AG09319 (cell line): ENCODE measurements at places on chromosomes 3 and 15.

DNA sequence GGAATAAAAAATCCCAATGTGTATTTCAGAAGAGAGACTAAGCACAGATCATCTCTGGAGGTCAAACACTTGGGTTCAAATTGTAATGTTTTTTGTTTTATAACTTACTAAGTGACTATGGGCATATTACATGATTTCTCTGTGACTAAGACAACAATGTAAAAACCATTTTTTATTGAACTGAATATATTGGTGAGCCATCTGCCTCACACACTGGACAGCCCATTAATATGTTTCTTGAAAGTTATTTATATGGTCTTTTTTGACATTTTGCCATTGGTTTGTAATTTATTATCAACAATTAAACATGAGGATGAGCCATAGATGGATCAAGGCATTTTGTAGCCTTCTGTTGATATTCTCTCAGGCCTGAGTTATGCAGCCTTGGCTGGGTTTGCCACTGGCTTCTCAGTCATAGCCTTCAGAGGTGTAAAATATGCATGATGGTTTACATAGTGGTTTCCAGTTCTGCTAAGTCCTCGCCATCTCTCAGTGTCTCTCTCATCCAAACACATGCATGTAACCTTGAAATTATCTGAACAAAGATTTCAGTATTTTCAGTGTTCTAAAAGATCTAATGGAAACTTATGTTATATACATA, 997.2 kb downstream of the DIPK2A start:
- DNase-seq = no peak

- DNase-seq = no peak
Measured at GRCh38 chr3:159919873-159920272, 68.8 kb upstream of the IL12A start.

DNA sequence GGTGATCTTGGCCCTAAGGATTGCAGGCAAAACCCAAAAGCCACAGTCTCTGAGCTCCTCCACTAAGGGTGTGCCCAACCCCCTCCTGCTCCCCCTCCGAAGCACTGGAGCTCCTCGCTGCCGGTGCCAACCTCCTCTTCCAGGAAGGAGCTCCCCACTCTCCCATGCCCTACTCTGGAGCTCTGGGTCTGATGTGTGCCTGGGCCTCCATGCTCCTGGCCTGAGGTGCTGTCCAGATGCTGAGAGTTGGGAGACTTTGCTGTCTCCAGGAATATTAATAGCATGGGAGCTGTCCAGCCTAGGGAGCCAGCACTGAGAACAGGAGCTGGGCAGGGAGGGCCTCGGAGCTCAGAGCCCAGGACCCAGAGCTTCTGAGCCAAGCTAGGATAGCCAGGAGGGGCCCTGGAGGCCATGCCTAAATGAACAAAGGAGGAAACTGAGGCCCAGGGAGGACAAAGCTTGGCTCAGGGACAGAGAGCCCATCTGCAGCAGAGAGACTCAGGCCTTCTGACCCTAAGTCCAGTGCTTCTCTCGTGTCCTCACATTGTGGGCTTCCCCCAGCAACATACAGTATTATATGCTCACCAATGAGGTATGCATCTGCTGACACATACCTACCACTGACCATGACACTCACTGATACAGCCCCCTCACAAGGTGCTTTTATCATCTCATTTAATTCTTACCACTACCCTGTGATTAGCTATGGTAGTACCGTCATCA, 36.9 kb upstream of the HERC1 start:
- DNase-seq = peak; percentile 34

DNA sequence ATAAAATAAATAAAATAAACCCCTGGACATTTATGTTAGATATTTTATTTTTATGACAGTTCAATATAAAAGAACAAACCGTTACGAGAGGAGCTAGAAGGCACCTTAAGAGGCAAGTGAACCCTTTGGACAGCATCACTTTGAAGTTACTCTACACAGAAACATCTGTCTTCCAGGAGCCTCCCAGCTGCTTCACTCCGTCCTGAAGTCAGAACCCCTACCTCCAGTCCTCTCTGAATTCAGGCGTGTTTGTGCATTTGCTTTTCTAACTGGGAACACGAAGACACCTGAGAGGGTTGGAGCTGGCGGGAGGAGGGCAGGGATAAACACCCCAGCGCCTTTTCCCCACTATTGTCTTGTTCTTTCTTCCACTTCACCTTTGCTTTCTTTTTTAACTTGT, 46.2 kb downstream of the CMTM7 start:
- DNase-seq = no peak

DNA sequence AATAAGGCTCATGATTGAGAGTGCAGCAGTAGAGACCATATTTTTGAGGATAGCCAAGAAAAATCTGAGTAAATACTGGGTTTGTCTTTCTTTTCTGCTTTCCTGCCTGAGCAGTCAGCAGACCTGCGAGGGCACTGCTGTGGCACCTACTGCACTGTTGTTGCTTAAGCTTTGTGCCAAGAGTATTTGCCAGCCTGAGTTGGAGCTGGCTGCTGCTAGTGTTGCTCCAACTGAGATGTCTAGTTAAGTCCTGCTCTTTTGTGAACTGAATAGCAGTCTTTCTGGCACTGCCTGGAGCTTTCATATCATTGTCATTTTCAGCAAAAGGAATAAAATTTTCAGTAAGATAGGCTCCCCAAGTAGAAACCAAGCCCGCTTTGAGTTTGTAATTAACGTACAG, 214.5 kb upstream of the P2RY1 start:
- no peak for DNase-seq

DNA sequence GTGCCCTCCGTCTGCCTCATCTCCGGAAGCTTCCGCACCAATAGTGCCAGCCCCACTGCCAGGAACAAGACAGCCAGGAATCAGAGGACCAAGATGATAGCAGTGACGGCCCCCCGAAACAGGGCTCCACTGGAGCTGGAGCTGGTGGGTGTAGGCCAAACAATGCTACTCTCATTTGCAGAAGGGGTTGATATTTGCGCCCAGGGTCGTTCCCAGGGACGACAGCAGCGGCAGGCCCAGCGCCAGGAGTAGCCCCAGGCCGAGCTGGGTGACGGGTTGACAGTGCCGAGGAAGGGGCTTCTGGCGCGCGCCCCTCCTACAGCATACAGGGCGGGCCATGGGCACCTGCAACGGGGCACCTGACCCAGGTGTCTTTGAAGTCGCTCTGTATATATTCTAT, 301.4 kb downstream of the CNTN6 start:
- DNase-seq = no peak

- DNase-seq = no peak
Measured at GRCh38 chr15:29698030-29698701, 124.1 kb downstream of the TJP1 start.

GRCh38 chr3:40042752-40043443, 233.5 kb downstream of the MYRIP start:
- DNase-seq = no peak

DNA sequence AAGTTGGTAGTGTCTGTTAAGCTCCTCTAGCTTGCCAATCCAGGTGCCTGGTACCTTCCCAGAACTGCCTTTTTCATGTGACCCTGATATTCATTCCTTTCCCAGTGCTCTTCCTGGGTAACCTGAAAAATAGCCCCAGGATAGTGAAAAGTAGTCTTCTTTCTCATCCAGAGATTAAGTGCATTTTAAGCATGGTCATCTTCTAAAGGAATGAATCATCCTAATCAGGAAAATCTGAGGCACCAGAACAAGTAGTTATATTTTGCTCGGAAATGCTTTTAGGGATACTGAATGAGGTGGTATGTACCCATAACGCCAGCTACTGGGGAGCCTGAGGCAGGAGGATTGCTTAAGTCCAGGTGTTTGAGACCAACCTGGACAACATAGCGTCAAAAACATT, 23.1 kb upstream of the PDCD6IP start:
- no peak for DNase-seq

GRCh38 chr3:14646589-14647413, 4.8 kb upstream of the CCDC174 start:
- DNase-seq = no peak

DNA sequence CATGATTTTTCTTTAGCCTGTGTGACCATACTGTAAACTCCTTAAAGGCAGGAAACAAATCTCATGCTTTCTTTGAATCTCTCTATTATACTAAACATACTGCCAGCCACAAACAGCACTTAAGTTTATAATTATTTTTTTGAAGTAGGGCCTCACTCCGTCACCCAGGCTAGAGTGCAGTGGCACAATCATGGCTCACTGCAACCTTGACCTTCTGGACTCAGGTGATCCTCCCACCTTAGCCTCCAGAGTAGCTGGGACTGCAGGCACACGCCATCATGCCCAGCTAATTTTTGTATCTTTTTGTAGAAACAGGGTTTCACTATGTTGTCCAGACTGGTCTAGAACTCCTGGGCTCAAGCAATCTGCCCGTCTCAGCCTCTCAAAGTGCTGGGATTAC, 14.5 kb upstream of the SLITRK3 start:
- no peak for DNase-seq

DNA sequence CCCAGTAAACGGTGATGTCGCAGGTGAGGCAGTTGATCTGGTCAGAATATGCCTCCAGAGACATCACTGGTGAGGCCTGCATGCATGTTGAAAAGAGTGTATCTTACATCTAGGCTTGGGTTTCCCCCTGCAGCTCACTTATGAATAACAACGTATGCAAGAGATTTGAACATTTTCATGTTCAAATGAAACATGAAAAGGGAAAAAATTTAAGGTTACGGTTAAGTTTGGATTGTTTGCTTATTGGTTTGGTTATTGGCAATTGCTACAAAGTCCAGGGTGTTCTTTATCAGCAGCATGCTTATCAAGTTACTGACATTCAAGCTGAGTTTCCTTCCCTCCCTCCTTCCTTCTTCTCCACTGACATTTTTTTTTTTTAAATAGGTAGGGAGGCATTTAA, 123.2 kb downstream of the IGF1R start:
- DNase-seq = no peak

DNA sequence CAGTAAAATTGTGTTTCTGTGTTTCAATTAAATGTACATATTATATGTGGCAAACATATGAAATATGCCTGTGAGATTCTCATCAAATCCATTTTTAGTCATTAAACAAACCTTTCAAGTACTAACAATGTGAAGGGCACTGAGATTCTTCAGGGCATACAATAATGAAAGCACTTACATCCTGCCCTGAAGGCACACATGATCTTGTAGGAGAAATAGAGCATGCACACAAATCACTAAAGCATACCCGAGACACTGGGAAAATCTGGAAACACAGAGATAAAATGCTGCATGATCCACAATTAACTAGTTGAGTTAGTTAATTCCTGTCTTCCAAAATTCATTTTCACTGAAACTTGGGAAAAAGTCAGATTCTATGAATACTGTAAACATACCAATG, 810.5 kb upstream of the NECTIN3 start:
- DNase-seq = no peak

DNA sequence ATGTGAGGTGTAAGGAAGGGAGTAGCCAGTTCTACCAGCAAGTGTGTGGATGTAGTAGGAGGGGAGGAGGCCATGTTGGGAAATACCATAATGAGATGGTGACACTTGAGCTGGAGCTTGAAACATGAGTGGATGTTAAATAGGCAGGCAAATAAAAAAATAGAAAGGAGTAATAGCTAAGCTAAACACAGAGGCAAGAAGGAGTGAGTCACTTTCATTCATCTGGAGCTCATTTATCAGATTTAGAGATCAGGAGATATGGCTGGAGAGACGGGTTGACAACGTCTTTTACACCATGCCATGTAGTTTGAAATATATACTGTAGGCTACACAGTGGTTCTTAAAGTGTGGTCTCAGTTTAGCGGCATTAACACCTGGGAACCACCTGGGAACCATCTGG, 390.5 kb downstream of the DIPK2A start:
- DNase-seq = peak; percentile 45

GRCh38 chr3:176663387-176663786, 533.9 kb downstream of the TBL1XR1 start:
- no peak for DNase-seq

DNA sequence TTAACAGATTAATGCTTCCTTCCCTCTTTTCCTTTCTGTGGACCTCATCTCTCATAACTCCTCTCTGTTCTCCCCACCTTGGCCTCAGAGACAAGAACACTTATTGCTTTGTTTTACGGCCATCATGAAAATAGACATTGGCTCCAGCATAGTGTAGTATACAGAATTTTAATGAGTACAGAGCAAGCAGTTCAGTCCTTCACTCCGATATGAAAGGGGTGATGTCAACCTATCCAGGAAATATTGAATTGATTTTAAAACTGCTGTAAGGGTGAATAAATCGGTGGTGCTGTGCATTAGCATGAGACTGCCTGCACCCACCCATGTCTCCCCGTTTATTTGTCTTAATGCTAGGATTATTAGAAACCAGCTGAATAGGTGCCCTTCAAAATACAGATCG, 490.9 kb upstream of the TBL1XR1 start:
- DNase-seq = no peak

DNA sequence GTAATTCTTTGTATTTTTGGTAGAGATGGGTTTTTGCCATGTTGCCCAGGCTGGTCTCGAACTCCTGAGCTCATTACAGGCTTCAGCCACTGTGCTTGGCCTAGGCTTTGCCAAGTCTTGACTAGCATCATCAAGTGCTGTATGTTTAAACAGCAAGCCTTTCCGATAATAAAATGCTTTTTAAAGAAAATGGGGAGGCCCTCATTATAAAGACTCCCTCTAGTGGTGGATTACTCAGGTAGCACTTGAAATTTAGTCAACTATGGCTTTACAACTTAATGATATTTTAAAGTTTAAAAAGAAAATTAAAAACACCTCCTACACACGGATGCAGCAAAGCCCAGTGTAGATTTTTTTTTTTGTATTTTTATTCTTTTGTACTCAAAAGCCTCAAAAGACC, 213.6 kb downstream of the GAP43 start:
- DNase-seq = no peak

GRCh38 chr3:194279701-194280360, 71.3 kb downstream of the CPN2 start:
- DNase-seq = no peak

DNA sequence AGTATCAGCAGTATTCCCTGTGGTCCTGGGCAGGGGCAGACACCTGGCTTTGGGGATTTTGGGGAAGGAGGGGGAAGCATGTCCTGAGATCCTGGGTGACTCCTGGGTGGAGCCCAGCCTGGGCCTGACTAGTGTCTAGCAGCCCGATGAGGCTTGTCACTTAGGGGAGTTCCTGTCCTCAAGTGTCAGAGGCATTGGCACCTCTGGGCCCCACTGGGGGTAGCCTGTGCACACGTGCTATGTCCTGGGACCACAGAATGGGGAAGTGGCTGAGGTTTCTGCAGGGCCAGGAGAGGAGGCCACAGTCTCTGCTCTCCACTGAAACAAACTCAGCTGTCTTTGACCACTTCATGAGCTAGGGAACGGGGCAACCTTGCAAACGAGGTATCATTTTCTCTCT, 31.5 kb upstream of the ADCY5 start:
- no peak for DNase-seq

DNA sequence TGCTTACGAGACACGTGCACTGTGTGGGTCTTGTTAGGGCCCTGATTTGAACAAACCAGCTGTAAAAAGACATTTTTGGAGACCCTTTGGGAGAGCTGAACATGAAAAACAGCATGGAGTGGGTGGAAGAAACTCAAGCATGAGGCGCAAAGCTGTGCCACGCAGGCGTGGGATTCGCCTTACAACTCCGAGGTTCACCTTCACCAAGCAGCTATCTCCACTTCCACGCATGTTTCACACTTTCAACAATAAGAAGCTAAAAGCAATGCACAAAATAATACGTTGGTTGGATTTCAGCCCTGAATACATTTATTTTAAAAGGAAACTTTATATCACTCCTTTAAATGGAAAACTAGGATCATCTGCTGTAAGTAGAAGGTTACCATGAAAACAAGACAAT, 42.5 kb downstream of the IQSEC1 start:
- no peak for DNase-seq

- DNase-seq = no peak
Measured at GRCh38 chr15:59963925-59964324, 40.2 kb upstream of the FOXB1 start.
